H1 (cell line): ENCODE measurements at places on chromosomes 11 and 22. TPM values are rescaled to one million over a fixed set of nuclear protein-coding genes. Genes with fewer than 3 reads are reported as not detected.

GRCh38 chr11:135022454-135022853 lies 610.4 kb upstream of the B3GAT1 start:
- H3K27me3 ChIP-seq, result no peaks in the 10 kb centered on the region
- H3K4me3 ChIP-seq, result no peak overlapping the region
- H3K27ac ChIP-seq, result no peak overlapping the region
- no peak for DNase-seq
- no peaks in the 10 kb centered on the region for H3K36me3 ChIP-seq

GRCh38 chr22:47586038-47586437 lies 823.6 kb downstream of the TBC1D22A start:
- H3K4me3 ChIP-seq, result no peak overlapping the region
- DNase-seq, result no peak
- no peaks in the 10 kb centered on the region for H3K27me3 ChIP-seq

DNA sequence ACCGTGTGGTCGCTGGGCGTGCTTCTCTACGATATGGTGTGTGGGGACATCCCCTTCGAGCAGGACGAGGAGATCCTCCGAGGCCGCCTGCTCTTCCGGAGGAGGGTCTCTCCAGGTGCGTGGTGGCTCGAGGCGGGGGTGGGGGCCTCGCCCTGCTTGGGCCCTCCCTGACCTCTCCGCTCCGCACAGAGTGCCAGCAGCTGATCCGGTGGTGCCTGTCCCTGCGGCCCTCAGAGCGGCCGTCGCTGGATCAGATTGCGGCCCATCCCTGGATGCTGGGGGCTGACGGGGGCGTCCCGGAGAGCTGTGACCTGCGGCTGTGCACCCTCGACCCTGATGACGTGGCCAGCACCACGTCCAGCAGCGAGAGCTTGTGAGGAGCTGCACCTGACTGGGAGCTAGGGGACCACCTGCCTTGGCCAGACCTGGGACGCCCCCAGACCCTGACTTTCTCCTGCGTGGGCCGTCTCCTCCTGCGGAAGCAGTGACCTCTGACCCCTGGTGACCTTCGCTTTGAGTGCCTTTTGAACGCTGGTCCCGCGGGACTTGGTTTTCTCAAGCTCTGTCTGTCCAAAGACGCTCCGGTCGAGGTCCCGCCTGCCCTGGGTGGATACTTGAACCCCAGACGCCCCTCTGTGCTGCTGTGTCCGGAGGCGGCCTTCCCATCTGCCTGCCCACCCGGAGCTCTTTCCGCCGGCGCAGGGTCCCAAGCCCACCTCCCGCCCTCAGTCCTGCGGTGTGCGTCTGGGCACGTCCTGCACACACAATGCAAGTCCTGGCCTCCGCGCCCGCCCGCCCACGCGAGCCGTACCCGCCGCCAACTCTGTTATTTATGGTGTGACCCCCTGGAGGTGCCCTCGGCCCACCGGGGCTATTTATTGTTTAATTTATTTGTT lies 2.4 kb downstream of the PIM3 start:
- DNase-seq, result no peak
- peak overlapping the region; percentile 23 for H3K4me3 ChIP-seq
- H3K4me1 ChIP-seq, result peaks cover 15% of the 10 kb centered on the region

DNA sequence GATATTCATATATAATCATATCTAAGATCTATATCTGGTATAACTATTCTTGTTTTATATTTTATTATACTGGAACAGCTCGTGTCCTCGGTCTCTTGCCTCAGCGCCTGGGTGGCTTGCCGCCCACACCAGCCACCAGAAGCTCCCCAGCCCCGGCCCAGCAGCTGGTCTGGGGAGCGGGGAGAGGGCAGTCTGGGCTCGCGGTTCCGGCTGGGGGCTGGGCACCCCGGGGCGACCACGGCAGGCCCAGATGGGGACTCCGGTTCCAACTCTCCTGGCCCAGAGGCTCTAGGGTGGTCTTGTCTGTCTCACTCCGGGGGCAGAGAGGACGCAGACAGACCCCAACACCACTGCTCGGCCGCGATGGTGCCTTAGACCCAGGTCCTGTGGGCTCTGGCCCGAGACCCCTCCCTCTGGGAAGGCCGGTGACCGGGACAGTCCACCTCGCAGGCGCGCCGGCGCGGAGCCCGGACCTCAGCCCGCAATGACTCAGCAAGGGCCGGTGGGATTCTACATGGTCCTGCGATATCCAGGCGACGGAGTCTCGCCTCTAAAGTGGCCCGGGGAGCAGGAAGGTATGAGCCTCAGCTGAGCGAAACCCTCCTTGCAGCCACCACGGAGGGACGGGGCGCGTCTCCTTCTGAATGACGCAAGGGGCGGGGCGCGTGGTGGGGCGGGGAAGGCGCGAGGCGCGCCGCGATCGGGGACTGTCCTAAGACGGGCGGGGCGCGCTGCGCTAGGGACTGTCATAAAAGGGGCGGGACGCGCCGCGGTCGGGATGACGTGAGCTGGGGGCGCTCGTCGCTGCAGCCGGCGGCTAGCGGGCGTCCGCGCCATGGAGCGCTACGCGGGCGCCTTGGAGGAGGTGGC lies at the start of gene DGCR6:
TSS of gene DGCR6 (plus strand) at position 781 of the 870 bp plus-strand sequence. CDS start at position 836, 55 bp downstream.
- no peaks in the 10 kb centered on the region for H3K36me3 ChIP-seq
- DNase-seq, result no peak
- no peak within 1 kb of the TSS for H3K27ac ChIP-seq
- H3K4me3 ChIP-seq, result no peak within 1 kb of the TSS

DNA sequence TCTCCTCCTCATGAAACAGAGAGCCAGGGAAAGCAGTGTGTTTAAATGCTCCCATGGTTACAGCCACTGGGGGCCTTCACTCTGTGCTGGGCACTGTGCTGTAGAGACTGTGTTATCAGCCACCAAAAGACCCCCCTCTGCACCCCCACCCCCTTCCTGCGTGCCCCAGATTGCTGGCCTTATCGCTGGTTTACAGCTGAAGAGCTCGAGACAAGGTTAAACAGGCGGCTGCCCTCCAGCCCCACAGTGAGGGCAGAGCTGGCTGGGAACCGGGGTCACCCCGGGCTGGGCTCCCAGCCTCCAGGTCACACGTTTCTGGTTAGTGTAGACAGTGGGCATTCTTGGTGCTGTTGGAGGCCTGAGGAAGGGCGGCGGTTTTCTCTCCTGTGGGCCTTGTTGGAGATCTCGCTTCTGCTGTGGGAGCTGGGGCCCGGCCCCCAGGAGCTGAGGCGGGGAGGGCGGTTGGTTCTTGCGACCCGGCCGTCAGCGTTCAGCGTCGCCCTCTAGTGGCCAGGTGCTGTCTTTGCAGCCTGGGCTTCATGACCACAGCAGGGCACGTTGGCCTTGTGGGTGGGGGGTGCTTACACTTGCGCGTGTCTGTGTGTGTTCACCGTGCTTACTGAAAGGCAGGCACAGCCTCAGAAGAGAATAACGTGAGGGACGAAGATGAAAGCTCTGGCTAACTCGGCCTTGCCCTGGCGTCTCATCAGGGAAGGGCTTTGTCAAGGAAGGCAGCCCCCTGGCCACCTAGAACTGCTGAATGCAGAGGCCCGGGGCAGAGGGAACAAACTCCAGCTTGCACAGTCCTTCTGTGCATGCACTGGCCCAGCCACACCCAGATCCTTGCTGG lies 40.8 kb downstream of the TBC1D22A start:
- 0 out of 2 replicates have a peak, but pooled peaks cover 3% of the 10 kb centered on the region for H3K36me3 ChIP-seq
- no peaks in the 10 kb centered on the region for H3K27me3 ChIP-seq
- H3K27ac ChIP-seq, result no peak overlapping the region
- H3K4me1 ChIP-seq, result no peaks in the 10 kb centered on the region
- no peak overlapping the region for H3K4me3 ChIP-seq

DNA sequence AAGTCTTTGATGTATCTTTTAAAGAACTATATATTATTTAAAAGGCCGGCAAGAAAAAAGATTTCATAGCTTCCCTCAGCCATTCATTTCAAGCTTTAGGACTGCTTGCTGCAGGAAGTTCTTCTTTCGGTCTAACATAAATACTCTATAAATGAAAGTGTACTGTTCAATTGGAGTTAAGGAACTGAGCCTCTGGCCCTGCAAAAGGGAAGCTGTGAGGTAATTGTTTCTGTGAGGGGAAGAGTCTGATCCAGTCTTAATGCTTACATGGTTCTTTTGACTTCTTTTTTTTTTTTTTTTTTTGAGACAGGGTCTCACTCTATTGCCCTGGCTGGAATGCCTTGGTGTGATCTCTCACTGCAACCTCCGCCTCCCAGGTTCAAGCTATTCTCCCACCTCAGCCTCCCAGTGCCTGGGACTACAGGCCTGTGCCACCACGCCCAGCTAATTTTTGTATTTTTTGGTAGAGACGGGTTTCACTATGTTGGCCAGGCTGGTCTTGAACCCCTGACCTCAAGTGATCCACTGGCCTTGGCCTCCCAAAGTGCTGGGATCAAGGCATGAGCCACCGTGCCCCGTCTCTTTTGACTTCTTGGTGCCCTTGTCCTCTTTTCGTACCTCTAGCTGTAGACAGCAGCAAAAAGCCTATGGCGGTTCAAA lies 4.7 kb upstream of the TRIM29 start:
- no peaks in the 10 kb centered on the region for H3K36me3 ChIP-seq
- no peak overlapping the region for H3K27ac ChIP-seq
- DNase-seq, result no peak
- no peaks in the 10 kb centered on the region for H3K4me1 ChIP-seq

DNA sequence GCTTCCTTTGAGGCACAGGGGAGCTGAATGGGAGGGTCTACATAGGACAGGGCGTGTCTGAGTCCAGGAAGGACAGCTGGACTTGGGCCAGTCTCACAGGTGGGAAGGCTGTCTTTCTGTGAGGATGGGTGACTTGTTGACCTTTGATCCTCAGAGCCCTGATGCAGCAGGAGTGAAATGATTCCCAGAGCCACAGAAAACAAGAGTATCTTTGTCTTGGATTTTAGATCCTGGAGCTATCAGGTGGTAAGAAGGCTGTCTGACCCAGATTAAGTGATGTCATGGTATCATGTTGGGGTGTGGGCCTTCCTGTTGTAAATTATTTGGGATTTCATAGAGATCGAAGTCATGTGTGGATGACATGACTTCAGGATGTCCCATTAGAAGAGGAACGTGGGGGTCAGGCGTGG lies 15.0 kb downstream of the PTPRJ start:
- H3K27me3 ChIP-seq, result no peaks in the 10 kb centered on the region
- no peaks in the 10 kb centered on the region for H3K36me3 ChIP-seq
- no peak overlapping the region for H3K4me3 ChIP-seq

Gene OR8G5
- not detected in 2 replicates for polyA plus RNA-seq

DNA sequence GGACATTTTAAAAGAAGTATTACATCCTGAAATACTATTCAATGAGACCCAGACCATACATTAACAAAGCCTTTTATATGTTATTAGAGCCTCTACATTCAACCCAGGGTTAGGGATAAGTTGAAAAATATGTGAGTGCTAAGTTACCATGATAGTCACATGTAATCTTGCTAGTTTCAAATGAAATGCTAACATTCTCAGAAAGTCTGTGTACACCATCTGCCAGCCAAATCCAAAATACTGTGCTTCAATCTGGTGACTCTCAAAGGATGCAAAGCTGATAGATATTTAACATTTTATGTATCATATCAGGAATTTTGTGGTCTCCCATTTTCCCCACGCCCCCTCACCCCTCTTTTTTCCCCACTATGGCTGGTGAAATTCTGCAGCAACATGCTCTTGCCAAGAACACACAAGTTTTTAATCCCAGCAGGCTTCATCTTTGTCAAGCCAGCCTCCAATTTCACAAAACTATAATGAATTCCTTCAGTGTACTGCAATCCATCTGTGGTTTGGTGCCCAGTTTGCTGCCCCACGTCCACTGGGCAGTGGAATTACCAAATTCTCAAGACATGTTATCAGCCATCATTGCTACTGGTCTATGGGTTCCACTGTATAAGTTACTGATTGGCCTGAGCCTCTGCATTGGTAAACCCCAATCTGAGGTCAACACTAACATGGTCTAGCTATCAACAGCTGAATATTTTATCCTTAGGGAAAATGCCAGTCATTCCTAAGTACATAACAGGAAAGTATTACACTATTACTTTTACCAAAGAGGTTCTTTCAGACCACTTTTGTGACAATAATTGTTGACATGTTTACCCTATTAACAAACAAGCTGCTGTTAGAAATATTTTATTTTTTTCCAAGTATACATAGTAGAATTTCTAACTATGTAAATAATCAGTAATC lies 1.5 kb upstream of the PICALM start:
- DNase-seq, result no peak
- peaks cover 2% of the 10 kb centered on the region; the same call in 1 of the 2 replicates for H3K4me1 ChIP-seq

Gene ST14
- 24.9 and 31.8 TPM in 2 replicates for polyA plus RNA-seq

DNA sequence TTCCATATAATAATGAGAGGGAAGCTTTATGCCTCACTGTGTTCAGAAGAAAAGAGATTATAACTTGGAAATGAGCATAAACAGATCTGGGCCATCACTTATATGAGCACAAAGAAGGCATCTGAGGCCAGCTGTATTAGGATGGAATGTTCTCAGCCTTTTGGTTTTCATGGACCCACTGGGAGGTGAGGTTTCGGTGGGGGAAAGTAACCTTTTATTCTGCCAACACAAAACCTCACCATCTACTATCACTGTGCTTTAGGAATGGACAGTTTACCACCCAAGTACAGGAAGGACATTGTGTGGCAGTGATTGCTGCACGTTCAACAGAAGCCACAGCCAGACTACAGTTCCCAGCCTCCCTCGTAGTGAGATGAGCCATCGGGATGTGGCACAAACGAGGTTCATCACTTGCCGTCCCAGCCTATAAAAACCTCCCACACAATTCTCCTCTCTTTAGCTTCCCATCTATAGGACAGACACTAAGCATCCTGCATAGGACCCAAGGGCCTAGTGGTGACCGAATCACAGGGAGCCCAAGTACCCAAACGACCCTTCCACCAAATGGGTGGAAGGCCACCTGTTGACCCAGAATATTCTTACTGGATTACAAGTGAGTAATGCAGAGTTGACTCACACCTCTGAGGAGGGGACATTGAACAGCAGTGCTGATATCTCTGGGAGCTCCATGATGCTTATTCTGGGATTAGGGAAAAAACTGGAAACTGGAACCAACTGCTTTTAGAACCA lies 121.5 kb upstream of the RAG2 start:
- H3K36me3 ChIP-seq, result no peaks in the 10 kb centered on the region
- H3K27ac ChIP-seq, result no peak overlapping the region
- peaks cover 28% of the 10 kb centered on the region for H3K27me3 ChIP-seq
- H3K4me3 ChIP-seq, result peak overlapping the region; percentile 20; the same call in 1 of the 2 replicates
- H3K4me1 ChIP-seq, result peaks cover 7% of the 10 kb centered on the region; the same call in 1 of the 2 replicates

GRCh38 chr11:65719871-65720210 lies 757 bp downstream of the RNASEH2C start:
- DNase-seq, result no peak
- H3K27me3 ChIP-seq, result no peaks in the 10 kb centered on the region
- no peak overlapping the region for H3K27ac ChIP-seq
- peaks cover 36% of the 10 kb centered on the region for H3K36me3 ChIP-seq
